Suppressor macrophage treated with lipopolysaccharide for 1 hour (primary cell): ENCODE measurements at places on chromosomes 11 and 22.

GRCh38 chr11:128548649-128549255, 38.6 kb downstream of the ETS1 start:
- DNase-seq, result peak; percentile 56

DNA sequence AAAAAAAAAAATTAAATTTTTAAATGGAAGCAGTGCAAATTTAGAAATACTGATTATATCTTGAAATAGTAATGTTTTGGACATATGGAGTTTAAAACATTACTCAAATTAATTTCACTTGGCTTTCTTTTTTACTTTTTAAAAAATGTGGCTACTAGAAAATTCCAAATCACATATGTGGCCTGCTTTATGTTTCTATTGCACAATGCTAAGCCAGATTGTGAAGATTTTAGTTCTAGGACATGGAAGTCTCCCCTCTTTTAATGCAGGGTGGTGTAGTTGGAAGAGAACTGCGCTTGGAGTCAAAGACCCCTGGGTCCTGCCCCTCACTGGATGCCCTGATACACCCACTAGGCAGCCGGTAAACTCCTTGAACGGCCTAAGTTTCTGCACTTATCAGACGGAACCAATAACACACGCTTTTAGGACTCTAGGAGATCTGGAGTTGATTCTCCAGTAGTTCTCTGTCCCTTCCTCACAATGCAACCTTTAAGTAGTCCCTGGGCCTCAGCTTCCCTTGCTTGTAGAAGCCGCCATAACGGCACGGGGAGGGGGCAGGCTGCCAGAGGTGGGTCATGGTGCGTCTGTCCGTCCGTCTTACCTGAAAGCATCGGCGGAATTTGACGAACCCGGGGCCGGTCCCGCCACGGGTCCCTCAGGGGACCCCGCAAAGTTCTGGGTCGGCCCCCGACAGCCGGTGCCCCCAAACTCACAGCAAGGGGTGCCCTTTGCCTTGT, 505 bp downstream of the FAM227A start:
- DNase-seq, result no peak

DNA sequence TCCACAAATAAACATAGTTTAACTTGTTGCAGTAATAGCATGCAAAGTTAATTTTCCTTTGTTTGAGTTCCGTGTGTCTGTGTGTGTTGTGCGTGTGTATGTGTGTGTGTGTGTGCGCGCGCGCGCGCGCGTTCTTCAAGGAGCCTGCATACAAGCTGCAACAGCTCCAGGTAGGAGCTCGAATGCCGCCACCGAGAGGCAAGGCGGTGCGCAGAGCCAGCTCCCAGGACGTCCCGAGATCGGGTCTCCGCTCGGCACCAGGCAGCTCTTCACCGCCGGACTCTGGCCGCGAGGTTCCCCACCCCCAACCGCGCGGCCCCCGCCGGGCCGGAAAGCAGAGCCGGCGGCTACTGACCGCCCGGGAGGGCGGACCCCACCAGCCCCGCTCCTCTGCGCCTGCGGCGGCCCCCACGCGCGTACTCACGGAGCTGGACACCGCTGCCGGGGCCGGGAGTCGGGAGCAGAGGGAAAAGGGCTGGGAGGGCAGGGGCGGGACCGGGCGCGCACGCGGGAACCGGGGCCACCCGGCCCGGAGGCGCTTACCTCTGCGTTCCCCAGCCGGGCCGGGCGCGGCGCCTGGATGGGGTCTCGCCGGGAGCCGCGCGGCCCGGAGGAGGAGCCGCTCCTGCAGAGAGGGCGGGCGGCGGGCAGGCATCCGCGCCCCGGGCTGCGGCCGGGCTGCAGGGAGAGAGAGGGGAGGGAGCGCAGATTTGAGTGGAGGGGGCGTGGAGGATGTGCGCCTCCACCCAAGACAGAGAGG, 40.4 kb upstream of the AKIP1 start:
- DNase-seq, result peak; percentile 54

GRCh38 chr22:31099386-31099785, 8.0 kb downstream of the SELENOM start:
- no peak for DNase-seq

DNA sequence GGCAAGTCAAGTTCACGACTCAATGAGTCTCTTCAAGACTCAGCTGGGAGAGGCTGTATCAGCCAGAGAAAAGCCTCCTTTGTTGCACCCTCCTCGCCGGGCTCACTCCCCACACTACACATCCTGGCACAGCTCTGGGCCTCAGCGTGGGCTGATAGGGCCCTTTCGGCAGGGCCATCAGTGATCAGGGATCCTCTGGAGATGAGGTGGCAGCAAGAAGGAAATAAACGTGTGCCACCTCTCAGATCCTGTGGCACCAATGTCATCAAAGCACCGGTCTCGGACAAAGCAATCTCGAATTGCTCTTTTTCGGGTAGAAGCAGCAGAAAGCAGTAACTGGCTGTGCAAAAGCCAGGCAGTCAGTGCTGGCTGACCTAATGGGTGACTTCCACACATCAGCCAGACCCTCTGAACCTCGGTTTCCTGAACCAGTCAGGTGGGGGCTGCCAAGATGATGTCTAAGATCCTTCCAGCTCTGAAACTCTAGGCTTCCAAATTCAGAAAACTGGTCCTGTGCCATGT, 2.1 kb downstream of the EHD1 start:
- DNase-seq, result no peak

DNA sequence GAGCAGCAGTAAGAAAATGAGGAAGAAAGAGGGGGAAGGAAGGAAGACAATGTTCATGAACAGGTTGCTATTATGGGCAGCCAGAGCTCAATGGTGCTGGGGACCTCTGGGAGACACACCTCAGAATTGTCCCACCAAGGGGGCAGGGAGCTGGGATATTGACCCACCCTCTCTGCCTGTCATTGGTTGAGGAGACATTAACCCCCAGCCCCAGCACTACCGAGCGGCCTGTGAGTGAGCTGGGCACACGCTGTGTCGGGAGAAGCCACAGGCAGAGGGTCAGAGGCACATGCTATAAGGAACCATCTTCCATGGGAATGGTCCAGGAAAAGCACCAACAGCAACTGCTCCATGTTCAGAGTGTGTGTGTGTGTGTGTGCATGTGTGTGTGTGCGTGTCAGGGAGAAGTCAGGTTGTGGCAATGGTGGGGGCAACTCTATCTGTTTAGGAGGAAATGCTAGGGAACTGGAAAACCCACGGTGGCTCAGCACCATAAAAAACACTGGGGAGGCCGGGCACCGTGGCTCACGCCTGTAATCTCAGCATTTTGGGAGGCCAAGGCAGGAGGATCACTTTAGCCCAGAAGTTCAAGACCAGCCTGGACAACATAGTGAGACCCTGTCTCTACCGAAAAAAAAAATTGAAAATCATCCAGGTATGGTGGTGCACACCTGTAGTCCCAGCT, 49.2 kb downstream of the CD6 start:
- no peak for DNase-seq

DNA sequence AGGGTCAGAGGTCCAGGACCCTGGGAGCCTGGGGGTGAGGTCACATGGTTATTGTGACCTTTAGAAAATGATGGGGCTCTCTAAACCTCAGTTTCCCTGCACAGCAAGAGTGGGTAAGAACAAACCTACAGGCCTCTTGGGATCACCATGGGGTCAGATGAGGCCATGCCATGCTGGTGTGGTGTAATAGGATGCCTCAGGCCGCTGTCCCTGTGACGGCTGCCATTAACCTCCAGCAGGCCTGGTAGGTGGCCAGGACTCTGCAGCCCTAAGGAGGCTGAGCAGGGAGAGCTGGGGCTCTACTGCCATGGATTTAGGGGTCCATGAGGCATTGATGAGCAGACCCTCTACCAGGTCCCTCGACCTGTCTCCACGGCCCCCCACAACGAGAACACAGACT, 265.5 kb downstream of the CTTN start:
- DNase-seq, result no peak

GRCh38 chr11:35550374-35551036, 25.1 kb upstream of the PAMR1 start:
- no peak for DNase-seq

- DNase-seq, result no peak
Measured at GRCh38 chr11:12196308-12196707, 85.9 kb downstream of the MICAL2 start.

DNA sequence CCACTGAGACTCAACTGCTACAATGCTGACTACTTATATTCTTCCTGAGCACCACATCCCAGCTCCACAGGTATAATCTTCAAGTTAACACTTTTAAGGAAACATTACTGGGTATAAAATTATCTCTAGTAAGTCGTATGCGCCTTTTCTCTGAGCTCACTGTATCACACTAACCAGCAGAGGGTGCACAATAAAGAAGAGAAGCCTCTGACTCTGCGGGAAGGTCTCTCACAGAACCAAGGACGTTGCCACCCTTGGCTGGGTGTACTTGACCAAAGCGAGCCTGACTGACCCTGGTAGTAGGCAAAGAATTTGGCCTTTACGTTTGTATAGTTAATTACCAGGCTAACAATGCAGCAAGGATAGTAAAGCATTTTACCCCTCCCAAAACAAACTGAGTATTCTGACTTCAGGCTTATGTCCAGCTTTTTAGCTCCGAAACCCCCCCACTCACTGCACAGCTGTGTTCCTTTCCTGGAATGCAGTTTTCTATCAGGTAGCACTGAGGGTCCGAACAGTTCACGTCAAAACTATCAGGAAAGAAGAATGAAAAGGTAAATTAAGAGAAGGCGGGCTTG, at the start of gene BTBD18:
TSS of gene BTBD18 (minus strand) at position 144 of the 578 bp plus-strand sequence. CDS start 631 bp downstream, outside the sequence.
- peak; percentile 54 for DNase-seq
